ENCODE measurements at places on chromosomes 7 and 10.
A peak's percentile ranks its signal among the peaks of the same experiment; 100 is the strongest.

DNA sequence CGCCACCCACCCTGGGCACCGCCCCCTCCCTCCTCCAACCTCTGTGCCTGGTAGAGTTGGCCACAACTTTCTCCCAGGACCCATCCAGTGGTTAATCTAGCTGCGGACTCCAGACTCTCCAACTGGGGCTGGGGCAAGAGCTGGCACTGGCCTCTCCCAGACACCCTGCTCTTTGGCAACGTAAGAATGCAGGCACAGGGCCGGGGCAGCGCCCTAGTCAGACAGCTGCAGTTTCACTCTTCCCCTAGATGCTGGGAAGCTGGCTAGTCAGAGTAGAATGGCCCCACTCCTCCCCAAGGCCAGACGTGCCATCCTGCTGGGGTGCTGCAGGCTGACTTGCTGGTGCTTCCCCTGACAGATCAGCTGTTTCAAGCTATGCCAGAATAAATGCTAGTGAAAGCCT, 22.1 kb downstream of the HSPA12A start:
- DNase-seq, result no peak

- DNase-seq, result no peak
Observed at GRCh38 chr7:139613971-139614411, 90.5 kb downstream of the CLEC2L start.

GRCh38 chr10:36591436-36591835, 534.0 kb upstream of the ANKRD30A start:
- DNase-seq, result no peak

GRCh38 chr7:103564416-103564815, 118.4 kb upstream of the SLC26A5 start:
- no peak for DNase-seq

DNA sequence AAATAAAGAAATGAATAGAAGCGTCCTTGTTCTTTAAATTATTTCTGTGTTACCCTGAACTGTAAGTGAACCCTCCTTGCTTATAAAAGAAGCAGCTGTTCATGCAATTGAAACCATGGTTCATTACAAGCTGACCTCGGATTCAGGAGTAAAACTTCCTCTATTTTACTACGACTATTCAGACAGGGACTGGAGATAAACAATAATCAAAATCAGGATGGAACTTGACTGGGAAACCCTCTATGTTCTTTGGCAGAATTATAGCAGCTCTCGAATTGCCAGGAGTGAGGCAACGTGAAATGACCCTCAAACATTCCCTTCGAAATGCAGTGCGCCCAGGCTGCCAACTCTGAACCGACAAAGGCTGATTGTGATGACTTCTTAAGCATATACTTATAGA, 172.1 kb downstream of the CYP26A1 start:
- DNase-seq, result no peak

GRCh38 chr7:156829669-156830336, 63.2 kb downstream of the LMBR1 start:
- DNase-seq, result no peak

DNA sequence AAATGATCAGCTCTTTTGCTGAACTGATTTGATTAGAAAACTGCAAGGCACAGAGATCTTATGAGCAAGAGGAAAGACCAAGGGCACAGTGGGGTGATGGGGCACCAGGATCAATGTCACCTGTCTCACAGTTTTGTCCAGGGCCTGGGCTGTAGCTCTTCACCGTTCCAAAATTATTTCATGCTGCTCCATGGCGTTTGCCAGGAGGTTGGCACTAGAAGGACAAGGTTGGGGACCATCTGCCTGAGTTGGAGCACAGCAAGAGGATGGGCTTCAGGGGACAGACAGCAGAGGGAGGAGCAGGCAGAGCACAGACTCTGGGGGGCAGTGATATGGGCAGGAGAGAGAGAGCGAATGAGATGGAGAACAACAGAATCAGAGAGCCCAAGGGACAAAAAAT, 17.5 kb upstream of the FRA10AC1 start:
- DNase-seq, result no peak

- DNase-seq, result no peak
Observed at GRCh38 chr10:13788320-13788600, 201.5 kb downstream of the PRPF18 start.

DNA sequence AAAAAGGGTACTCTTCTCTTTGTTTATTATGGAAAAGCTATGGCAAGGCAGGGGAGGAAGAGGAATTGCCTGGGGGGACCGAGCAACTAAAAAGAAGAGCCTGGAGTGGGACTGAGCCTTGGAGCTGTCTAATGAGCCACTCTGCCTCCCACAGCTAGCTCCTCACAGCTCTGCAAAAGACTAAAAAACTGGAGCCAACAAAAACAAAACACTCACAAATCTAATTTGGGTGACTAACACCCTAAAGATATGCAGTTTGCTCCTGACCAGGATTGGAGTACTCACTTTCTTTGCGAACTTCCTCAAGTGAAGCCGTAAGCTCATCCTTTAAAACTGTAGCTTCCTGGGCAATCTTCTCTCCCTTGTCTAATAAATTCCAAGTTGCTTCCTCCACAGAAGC, 89.4 kb downstream of the CTNNA3 start:
- DNase-seq, result no peak

DNA sequence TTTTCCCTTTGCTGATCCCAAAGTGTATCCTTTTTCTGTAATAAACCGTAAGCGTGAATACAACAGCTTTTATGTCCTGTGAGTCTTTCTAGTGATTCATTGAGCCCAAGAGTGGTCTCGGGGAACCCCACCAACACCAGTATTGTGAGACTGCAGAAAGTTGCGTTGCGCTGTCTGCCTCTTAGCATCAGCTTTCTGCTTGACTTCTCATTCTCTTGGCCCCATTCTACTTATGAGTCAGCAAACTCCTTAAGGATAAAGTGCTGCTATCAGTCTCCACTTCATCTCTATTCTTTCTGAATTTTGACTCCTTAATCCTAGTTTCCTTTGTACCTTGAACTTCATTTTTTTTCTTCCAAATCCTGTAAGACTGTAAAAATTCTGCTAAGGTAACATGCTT, 184.3 kb upstream of the MBL2 start:
- no peak for DNase-seq

DNA sequence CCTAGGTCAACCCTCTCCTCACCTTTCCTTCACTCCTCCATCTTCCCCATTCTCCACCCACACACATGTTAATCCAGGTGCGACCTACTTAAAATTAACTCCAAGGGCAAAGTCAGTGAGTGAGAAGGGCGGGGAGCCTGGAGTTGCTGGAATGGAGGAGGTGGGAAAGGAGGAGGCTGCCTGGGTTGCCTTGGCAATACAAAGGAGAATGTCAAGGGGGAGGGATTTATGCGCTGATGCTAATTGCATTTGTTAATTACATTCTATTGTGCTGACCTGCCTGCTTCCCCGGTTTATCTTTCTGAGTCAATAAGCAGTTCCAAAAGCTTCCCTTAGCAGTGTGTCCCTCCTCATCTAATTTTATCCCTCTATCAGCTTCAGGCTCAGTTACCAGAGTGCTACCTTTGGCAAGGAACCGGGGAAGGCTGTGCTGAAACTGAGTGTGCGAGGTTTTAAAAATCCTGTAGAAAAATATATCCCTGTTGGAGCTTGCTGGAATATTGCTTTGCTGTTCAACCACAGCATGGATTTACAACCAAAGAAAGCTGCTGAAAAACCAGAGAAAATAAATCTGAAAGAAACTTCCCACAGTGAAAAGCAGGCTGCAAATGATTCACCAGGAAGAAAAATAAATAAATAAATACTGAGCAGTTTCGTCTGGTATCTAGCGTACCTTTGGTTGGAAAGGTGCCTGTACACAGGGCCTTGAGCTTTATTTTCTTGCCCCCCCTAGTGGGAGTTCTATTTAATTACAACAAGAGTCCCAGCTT, 113.2 kb upstream of the DGKB start:
- DNase-seq, result peak; percentile 85

DNA sequence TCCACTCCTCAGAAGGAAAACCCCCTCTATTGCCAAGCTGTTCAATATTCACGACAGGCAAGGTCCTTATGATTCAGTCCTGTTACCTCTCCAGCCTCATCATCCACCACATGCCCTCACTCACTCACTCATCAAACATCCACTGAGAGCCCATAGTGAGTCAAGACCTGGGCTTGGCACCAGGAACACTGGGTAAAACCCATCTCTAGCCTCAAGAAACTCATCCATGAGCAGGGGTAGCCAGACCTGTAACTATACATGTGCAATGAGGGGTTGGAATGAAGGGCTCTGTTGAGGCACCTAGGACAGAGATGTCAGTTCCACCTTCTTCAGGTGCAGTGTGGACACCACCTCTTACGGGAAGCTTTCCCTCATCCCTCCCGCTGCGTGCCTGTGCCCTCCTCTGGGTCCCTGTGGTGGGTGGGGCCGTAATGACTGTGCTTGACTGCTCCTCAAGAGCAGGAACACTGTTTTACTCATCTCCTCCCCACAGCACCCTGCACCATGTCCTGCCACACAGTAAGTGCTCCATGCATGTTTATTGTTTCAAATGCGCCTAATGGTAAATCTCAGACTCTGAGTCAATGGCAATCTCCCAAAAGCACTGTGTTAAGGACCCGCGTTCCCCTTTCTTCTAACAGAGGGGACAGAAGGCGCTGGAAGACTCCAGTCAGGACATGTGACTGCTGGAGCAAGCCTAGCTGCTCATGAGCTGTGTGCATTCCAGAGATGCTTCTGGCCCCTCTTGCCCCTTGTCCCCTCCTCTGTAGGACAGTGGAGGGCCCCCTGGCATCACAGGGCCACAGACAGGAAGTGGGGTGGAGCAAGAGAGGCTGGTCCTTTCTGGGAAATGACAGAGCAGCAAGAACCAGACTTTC, 95.4 kb downstream of the HIPK2 start:
- DNase-seq, result no peak

DNA sequence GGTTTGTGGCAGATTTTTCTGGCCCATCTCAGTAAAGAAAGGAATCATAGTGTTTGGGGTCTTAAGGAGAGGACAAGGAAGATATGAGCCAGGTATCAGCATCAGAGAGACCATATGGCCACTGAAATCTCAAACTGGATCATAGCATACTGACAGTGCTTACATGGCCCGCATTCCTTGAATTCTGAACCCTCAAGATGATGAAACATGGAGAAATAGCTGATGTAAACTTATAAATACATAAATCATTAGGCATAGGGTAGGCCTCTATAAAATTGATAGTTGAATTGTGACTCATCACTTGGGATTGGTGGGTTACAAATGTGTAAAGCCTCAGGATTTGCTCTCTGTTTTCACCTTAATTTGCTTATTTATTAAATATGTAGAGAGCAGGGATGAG, 688.5 kb downstream of the CNTNAP2 start:
- no peak for DNase-seq

- no peak for DNase-seq
Observed at GRCh38 chr10:22369434-22370072, 24.3 kb downstream of the SPAG6 start.

DNA sequence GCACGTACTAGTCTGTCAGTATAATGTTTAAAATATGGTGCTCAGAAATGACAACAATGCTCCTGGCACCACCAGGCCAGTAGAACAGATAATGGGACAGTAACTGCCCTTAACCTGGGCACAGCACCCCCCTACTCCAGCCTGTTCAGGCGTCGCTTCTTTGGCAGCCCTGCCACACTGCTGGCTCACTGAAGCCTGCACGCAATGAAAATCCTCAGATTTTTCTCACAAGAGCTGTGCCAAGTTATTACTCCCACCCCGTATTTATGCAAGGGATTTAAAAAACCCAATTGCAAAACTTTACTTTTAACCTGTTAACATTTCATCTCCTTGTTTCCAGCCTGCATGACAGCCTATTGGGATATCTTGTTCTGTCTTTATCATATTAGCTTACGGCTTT, 56.6 kb upstream of the LAMB1 start:
- no peak for DNase-seq

DNA sequence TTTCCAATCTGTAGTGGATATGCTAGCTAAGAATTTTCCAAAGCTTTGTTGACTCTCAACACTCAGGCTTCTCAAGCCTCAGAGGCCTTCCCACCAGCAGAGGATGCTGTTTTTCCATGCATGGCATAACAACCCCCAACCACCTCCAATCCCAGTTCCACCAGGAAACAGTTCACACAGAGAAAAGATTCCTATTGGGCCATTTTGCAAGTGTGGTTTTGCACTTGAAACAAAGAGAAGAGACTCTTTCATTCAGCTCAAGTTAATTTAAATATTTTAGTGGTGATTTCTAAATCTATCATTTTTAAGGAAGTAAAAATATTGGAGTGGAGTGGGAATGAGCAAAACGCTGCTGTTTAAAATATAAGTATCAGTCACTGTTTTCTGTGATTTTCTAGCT, 105.6 kb upstream of the COL1A2 start:
- DNase-seq, result peak; percentile 80

GRCh38 chr7:132666774-132667172, 90.5 kb upstream of the PLXNA4 start:
- no peak for DNase-seq

- no peak for DNase-seq
Observed at GRCh38 chr7:159156436-159157245, 12.0 kb upstream of the VIPR2 start.

- DNase-seq, result no peak
Observed at GRCh38 chr10:65892284-65892683, 1033.6 kb upstream of the LRRTM3 start.

DNA sequence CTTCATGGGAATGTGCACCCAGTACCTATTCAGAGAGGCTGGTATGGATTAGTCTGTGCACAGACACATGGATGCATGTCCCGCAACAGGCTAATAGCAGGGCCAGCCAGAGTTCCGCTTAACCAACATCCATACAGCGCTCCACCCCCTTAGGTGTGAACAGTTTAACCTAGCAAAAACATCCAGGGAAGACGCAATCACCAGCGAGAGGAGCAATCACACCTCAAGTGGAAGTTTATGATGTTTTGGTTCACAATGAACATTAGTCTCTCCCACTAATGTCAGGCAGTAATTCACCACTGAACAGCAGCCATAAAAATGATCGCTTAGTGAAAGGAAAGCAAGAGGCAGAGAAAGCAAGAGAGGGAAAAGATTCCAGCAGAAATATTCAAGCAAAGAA, 91.1 kb downstream of the PLXNA4 start:
- no peak for DNase-seq

DNA sequence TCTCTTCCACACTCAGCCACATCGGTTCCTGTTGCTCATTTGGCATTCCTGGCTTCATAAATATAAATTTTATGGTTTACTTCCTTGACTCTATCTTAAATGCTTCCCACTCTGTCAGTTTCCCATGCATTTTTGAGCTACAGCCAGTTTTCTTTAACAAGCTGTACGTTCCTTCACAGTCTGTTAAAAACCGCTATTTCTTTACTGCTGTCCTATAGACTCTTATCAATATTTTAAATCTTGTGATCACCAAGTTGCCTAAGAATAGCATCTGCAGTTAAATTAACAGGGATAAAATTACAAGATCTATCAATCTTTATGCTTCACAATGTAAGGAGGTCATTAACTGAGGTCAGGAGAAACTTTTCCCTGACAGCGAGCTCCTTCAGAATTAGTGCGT, 103.1 kb upstream of the RHOBTB1 start:
- DNase-seq, result no peak

DNA sequence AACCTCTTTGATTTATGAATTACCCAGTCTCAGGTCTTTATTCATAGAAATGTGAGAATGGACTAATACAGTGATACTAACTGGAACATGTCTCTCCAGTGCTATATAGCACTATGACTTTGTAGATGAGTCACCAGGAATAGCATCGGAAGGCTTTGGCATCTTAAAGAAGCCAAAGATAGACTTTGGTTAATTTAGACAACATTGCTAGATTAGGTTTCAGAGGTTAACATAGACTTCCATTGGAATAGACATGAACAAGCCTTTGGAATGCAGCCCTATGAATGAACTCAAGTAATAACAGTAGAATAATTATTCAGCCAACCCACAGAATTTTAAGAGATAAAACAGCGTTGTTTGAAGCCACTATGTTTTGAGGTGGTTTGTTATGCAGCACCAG, 169.2 kb downstream of the HGF start:
- DNase-seq, result no peak

- no peak for DNase-seq
Observed at GRCh38 chr10:126955396-126955795, 50.2 kb downstream of the DOCK1 start.
